ENCODE measurements at places on chromosomes 5 and 9.

GRCh38 chr5:165135565-165135964, 1630.1 kb downstream of the MAT2B start:
- no peak for DNase-seq

GRCh38 chr9:109918339-109919163, 138.6 kb downstream of the PALM2AKAP2 start:
- DNase-seq: no peak

- DNase-seq: no peak
Observed at GRCh38 chr9:109168170-109168569, 1.1 kb upstream of the FRRS1L start.

DNA sequence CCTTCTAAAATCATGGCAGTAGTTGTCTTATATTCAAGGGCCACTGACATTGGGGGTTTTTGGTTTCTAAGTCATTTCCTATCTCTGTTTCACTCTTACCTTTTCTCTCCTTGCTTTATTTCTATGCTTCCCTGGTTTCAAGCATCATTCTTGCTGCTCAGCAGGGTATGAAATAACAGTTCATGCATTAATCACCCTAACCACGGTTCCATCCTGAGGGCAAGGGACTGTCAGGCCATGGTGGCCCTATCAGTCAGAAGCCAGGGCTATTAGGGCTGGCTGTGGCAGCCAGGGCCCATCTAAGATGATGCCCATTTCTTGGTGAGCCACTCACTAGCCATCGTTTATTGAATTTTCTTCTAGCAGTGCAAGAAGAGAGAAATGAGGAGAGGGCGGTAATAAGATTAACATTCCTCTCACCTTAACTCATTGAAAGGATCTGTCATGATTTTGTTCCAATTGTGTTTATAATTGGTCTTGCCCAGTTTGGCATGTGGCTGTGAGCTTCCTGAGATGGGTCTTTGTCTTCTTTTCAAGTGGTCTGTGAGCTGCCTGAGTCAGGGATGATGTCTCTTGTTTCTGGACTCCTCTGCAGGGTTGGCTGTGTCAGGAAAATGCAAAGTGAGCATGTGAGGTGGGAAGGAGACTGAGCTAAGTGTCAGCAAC, 45.2 kb downstream of the CYSTM1 start:
- DNase-seq: no peak

- no peak for DNase-seq
Observed at GRCh38 chr9:98986866-98987651, 43.4 kb downstream of the COL15A1 start.

DNA sequence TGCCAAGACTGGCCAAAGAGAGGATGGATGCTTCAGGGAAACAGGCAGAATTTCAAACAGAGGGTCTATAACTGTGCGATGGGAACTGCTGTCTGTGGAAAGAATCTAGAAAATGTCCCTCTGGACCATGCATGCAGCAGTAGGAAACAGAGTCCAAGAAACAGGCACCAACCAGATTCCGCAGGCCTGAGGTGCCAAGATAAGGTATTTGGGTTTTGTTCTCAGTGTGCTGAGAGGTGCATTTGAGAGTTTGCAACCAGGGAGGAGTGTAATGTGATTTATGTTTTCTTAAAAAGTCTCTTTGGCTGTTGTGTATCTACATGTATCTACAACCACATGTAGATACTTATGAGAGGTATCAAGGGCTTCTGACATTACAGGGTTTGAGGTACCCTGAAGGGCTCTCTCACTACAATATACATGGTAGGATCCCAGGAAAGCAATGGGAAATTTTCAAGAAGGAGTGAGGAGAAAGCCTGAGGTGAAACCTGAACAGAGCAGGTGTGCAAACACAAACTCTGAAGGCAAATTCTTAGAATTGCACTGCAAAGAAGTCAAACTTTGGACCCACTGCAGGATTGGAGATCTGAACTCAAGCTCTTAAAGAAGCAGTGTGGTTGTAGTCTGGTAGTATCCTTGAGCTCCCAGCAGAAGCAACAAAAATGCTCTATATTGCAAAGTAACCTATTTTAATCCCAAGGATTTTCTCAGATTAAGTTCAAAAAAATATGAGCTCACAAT, 182.8 kb upstream of the NFIL3 start:
- no peak for DNase-seq

DNA sequence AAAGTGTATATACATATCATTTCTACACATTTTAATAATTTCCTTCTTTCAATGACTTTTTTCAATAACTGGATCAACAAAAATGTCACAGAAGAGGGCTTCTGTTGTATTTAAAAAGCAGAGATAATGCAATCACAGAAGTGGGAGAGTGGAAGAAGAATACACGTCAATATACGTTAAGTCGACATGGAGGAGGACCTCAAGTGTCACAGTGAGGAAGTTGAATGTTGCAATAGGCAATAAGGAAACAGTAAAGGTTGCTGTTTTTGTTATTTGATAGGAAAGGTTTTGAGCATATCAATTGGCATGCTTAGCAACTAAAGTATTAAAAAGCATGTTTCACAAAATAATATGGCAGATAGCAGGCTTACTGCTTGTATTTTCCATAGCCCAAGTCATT, 184.0 kb upstream of the NR4A3 start:
- DNase-seq: no peak

GRCh38 chr9:94685359-94685758, 41.1 kb upstream of the AOPEP start:
- no peak for DNase-seq

GRCh38 chr9:123365287-123365880, 9.4 kb downstream of the CRB2 start:
- DNase-seq: no peak

- DNase-seq: no peak
Observed at GRCh38 chr5:67289763-67290521, 93.3 kb upstream of the CD180 start.

DNA sequence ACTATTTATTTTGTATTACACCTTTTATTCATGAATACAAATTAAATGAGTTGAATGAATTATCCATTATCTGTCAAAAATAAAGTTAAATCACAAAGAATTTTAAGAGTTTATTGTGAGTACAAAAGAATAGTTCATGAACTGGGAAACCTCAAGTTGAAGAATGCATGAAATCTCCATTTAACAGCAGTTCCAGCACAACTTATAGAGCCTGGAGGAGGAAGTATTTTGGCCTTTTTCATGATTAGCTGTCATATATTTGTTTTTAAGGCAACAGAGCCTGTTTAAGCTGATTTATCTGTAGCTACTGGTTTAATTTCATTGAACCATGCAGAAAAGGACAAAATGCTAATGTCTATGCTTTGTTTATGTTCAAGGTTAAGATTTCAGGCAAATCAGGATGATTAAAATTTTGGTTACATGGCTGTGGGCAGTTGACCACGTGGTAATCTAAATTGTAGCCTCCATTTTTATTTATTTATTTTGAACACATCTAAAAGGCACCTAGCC, 12.2 kb downstream of the SPINK1 start:
- DNase-seq: no peak

DNA sequence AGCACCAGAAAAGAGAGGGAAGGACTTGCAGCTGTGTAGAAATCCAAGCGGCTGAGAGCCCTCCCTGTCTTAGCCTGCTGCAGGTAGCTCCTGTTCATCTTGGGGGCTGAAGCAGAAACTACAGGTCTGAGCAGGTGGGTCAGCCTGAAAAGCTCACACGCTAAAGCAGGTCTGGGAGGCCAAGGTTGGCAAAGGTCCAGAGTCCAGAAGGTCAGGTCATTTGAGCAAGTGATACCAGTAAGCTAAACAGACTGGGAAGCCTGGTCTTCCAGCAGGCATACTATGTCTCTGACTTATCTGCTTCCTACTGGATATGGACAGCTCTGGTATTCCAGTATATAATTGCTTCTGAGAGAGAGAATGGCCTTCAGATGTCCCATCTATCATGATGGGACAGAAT, 26.2 kb downstream of the PTCD2 start:
- no peak for DNase-seq

- no peak for DNase-seq
Observed at GRCh38 chr9:130196643-130197042, 24.4 kb downstream of the NCS1 start.

DNA sequence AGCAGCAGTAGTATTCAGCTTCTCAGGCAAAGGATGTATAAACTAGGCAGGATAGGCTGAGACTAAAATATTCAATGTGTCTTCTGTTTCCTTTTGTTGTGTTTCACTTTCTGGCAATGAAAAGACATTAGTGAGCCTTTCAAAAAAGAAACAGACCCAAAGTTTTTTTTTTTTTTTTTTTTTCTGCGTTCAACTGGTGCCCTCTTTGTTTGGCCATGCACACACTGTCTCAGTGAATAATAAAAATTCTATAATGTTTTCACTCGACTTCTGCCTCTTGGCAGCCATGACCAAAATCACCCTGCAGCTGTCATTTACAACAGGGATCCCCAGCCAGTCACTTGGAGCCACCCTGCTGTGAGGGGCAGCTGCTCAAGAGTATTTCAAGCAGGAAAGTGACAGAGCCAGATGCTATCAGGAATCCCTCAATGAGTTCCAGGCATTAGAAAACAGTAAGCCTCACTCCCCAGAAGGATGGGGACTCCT, 44.0 kb upstream of the MAN2A1 start:
- DNase-seq: no peak

DNA sequence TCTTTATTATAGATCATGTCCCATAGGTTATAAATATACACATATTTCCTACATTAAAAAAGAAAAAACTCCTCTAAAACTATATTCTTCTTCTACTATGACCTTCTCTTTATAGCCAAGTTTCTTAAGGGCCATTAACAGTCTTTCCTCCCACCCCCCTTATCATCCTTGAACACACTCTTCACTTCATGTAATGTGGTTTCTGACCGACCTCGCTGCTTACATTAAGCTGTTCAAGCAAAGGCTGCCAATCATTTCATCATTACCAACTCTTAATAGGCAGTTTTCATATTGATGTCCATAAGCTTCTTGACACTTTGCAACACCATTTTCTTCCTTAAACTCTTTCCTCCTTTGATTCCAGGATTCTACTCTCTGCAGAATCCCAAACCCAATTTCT, 283.0 kb upstream of the PCSK5 start:
- no peak for DNase-seq

DNA sequence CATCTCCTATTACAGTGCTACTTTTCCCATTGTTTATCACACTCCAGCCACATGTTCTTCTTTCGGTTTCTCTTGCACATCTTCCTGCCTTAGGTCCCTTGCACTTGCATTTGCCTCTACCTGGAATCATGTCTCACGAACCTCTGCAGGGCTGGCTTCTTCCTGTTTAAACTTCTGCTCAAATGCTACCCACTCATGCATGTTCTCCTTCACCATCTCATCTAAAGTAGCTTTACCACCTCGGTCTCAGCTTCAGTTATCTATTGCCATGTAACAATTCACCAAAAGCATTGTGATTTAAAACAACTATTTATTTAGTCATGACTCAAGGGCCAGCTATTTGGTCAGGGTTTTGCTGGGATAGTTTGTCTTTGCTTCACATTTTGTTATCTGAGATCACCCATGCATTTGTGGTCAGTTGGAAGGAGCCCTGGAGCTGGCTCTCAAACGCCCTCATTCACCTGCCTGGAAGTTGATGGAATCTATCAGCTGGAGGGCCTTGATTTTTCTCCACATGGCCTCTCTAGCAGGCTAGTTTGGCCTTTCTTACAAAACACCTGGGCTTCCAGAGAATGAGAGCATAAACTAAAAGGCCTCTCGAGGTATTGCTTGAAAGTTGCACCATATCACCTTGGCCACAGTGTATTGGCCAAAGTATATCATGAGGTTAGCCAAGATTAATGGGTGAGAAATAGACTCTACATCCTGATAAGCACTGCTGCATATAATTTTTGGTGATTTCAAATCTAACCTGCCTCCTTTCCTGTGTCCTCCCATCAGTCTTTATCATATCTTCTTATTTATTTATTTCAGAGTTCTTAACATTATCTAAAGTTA, 21.4 kb downstream of the SPINK1 start:
- no peak for DNase-seq

DNA sequence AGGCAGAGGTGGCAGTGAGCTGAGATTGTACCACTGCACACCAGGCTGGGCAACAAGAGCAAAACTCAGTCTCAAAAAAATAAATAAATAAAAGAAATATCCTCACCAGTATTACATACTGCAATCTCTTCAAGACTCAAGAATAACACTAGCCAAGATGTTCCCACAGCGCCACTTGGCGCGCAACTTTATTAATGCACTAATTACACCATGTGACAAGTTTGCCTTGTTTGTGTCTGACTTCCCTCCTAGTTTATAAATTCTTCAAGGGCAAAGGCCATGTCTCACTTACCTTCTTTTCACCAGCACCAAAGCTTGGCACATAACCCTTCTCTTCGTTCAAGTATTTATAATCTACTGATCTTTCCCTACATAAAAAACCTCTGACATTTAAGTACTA, 4.8 kb downstream of the SKP1 start:
- DNase-seq: no peak

- DNase-seq: no peak
Observed at GRCh38 chr5:55857247-55857640, 6.1 kb downstream of the IL31RA start.

All from stimulated activated CD4-positive, alpha-beta T cell treated with anti-CD3 and anti-CD28 coated beads, TNF-alpha, amount 100 ng/mL, for 4 hours (primary cell).